ENCODE measurements at places on chromosomes 1 and 21.
A peak's percentile ranks its signal among the peaks of the same experiment; 100 is the strongest.

DNA sequence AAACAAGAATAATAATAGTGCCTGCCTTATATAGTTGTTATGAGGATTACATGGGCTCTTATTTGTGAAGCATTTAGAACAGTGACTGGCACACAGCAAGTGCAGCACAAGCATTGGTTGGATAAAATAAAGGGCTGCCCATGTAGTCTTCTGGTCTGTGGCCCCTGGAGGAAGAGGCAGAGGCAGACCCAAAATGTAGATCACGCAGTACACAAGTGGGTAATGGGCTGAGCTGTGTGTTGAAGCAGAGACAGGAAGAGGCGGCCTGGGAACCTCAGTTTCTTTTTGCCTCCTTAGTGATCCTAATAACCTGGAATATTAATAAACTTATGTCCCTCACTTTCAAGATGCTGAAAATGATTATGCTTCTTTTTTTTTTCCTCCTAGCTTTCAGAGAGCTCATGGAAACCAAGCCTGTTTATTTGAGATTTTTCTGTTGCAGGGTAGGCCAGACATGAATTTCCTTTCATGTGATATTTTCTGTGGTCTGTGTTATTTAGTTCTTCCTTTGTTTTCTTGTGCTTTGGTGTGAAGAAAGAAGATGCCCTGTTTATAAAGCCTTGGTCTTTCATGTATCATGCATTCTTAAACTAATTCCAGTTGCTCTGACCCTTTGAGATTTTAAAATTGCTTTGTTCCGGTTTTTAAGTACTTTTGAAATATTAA is 42.5 kb downstream of the LRRC8D start:
- no peak for DNase-seq

DNA sequence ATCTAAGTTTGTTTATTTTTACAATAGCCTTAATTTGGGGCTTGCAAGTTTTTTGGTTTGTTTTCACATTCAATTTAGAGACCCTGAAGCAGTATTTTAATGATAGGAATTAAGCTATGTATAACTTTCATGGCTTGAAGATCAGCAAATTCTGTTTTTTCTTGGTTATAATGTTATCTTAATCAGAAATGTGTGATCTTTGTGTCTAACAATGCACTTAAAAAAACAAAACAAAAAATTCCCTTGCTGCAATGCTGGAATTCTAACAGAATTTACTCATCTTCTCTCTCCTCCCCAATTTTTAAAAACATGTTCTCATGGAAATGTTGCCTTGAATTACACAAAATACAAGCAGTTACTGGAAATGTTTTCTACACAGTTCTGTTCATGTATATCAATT is 113.1 kb downstream of the OLFML2B start:
- DNase-seq = no peak

- DNase-seq = no peak
These were observed 766 bp upstream of the SLC44A3 start for GRCh38 chr1:94819238-94819944.

- no peak for DNase-seq
These were observed 21.5 kb upstream of the DDOST start for GRCh38 chr1:20682571-20683236.

GRCh38 chr1:42830631-42831030 is 13.4 kb upstream of the SVBP start:
- DNase-seq = no peak

DNA sequence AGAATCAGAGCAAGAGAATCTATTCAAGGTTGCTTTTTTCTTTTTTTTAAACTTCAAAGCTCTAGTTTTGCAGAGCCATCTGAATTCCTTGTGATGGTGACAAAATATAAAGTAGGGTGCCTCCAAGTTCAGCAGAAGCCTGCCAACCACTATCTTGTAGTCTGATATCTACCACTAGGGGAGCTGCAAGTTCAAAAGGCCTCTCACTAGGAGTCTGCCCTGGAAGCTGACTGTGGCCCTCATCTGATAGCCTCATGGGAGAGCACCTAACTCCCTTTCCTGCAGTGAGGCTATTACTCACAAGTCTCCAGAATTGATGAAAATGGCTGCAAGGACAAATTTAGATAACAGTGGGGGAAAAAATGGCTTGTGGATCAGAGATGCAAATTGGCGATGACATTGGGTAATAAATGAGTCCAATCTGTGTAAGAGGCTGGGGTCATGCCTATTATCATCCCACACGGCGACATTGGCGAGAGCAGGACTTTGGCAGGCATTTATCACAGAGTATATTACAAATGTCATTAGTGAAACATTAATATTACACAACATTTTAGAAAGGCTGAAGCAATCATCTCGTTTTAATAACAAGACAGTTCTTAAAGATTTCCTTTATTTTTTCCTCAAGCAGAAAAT is 10.7 kb upstream of the ZP4 start:
- DNase-seq = no peak

DNA sequence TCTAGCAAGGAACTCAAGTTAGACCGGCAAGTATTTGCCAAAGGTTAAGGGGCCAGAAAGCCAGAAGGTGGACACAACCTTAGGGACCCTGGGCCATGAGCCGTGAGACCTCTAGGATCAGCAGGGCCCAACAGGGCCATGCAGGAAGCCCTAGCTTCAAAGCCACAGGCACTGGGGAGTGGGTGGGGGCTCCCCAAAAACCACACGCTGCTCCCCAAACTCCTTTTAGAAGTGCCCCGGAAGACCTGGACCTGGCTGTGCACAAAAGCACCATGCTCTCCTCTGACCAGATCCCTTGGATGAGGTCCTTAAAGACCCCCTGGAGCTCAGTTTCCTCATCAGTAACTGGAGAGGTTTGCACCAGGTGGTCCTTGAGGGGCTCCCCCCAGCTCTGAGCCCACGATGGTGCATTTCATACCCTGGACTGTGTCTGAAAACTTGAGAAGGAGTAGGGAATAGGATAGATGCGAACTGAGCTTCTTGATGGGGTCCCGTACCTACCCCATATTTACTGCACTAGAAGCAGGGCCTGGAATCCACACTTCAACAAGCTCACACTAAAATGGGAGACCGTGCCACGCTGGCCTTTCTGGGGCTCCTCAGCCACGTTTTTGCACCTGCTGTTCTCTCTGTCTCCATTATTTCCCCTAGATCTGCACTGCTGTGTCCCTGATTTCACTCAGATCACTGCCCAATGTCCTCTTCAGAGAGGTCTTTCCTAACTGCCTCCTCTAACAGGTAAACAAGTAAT is 40.6 kb upstream of the LBR start:
- DNase-seq = no peak

DNA sequence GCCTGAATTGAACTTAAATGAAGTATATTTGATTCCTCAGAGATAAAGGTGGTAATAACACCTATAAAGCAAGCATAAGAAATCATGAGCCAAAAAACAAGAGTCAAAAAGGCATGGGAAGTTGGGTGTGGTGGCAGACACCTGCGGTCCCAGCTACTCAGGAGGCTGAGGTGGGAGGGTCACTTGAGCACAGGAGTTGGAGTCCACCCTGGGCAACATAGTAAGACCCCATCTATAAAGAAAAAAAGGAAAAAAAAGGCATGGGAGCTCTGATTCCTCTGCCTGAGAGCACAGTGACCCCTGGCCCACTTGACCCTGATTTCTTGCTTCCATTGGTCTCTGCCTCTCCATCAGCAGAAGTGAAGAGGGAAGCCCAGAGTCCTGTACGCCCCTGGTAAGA is 40.3 kb downstream of the MT1HL1 start:
- no peak for DNase-seq

- DNase-seq = no peak
These were observed 11.5 kb upstream of the CFAP45 start for GRCh38 chr1:159911326-159912070.

GRCh38 chr21:42117229-42117966 is 46.3 kb downstream of the UMODL1 start:
- DNase-seq = peak; percentile 40

- no peak for DNase-seq
These were observed 4.1 kb upstream of the CACNA1E start for GRCh38 chr1:181479137-181479745.

GRCh38 chr1:20837554-20838192 is 50.6 kb upstream of the HP1BP3 start:
- no peak for DNase-seq

- peak; percentile 17 for DNase-seq
These were observed 46.8 kb downstream of the PTPRU start for GRCh38 chr1:29282924-29283803.

DNA sequence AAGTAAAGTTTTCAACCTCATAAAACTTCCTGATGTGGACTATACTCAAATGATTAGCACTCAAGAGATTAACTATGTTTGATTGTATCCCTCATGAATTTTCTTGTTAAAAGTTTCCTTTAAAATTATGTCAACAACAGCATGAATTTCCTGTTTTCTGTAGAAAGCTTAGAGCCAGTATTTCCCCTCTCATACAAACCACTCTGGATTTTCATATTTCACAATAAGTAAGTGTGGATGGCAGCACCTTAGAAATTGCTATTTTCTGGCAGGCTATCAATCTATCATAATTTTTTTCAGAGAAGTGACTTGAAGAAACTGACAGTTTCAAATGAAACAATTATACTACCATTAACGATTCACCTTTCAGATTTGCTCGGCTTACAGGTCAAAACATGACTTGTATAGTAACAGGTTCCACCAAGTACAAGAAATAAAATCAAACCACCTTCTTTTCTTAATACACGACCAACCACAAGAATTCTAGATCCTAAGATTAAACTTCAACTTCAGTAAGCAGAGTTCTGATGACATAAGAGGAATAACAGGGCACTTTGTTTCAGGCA is 20.8 kb downstream of the ELK4 start:
- no peak for DNase-seq

DNA sequence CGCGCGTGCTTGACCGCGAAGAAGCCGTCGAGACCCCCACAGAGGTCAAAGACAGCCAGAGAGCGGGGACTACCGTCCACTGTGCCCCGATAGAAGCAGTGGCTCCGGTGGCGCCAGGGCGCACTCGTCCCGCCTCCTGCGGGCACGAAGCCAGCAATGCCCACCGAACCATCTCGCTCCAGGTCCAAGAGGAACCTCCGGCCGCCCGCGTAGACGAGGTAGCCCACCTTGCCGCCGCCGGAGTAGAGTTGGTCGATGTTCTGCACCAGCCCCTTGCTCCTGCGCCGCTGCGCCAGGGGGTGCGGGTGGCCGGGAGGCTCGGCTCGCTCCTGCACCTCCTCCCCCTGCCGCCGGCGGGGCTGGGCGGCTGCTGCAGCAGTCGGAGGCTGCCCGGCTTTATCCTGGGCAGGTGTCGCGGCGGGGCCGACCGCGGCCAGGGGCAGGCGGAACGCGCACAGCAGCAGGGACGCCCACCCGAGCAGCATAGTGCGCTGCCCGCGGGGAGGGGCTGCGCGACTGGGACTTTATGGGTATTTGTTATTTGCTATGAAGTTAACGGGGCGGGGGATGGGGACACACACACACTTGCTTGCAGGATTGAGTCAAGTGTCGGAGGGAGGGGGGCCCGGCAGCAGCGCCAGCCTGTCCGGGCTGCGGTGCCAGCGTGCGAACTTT is 844 bp downstream of the ADAMTS5 start:
- DNase-seq = no peak

DNA sequence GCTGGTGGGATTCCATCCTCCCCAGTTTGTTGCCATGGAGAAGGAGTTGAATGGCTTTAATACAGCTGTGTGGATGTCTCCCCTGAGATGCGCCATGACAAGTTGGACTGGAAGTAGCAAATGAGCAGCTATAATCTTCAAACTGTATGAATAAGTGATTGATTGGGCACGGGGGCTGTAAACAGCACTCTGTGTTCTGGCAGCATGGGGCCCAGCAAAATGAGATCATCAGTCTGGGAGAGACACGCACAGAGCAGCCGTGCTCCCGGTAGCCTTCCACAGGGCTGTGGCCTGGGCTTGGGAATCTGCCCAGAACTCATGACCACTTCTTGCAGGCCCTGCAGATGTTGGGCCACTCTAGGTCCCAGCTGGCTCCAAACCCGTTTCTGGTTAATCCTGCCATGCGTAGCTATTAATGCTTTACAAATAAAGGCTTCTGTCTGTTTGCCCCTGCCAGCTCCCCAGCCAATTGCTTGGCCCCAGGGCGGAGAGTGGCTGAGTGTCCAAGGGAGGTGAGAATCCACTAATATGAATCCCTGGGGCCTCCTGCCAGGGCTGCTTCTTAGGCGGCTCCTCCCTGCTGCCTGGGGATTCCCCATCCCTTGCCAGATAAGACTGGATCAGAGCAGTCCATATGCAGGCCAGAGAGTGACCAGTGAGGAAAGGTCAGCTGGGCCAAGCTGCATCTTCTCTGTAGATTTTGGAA is 642.9 kb downstream of the AJAP1 start:
- DNase-seq = no peak

DNA sequence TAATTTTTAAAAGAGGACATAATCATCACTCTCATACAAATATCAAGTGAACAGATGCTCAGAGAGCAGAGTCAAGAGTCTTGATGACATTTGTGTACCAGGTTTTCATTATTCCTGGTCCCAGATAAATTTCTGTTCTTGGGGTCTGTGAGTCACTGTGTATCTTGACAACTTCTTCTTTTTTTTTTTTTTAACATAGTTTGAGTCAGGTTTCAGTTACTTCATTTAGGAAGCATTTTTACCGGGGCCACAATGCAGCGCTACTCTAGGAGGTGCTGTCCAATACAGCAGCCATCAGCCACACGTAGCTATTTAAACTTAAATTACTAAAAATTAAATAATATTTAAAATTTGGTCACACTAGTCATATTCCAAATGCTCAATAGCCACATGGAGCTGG is 188.1 kb upstream of the SAMSN1 start:
- no peak for DNase-seq

- DNase-seq = no peak
These were observed 25.9 kb downstream of the KRTAP19-8 start for GRCh38 chr21:31012133-31013089.

DNA sequence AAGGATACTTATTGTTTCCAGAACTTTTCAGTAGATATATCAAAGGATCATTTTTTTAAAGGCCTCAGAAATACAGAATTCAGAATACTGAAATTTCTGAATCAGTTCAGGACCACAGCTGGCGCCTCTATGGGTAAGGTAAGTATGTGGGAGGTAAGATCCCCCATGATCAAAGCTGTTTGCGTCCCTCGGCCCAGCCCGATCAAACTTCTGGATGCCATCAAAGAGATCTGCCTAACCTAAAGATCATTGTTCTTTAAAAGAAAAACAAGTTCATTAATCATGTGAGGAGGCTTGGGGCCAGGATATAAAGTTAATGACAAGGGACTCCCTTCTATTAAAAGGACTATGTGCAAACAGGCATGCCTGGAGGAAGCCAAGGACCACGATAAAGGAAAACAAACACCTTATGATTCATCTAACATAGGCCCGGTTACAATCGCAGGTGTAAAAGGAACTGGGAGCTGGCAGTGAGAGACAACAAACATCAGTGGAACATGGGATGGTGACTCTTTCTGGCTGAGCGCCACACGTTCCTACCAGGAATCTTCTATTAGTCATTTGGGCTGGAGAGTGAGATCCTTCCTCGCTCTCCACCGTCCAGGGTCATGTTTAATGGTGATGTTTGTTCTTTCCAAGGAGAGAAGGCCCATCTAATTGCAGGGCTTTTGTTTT is 2.8 kb upstream of the BACE2 start:
- DNase-seq = no peak

- no peak for DNase-seq
These were observed 336.7 kb upstream of the PROX1 start for GRCh38 chr1:213651077-213651476.

- DNase-seq = no peak
These were observed 136.8 kb downstream of the KCNK2 start for GRCh38 chr1:215219372-215219771.

All from stimulated activated CD8-positive, alpha-beta memory T cell treated with anti-CD3 and anti-CD28 coated beads, Interleukin-15, amount 100 ng/mL, for 48 hours (primary cell).